ENCODE measurements at places on chromosomes 2 and 18.

DNA sequence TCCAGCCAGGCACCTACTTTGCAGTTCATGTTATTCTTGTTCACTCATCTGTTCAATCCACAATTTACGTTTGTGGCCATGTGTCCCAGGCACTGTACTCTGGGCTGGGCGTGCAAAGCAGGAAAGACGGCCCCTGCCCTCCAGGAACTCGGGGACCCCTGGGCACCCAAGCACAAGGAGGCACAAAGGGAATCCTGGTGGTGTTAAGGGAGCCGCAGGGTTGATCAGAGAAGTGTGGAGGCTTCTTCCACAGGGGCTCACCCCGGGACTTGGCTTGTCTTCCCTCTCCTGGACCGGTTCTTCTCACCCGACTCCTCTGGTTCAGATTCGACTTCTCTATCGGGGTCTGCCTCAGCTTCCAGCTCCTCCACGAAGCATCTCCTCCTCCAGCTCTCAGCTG, 230.5 kb downstream of the BCL2 start:
- no peak for DNase-seq

DNA sequence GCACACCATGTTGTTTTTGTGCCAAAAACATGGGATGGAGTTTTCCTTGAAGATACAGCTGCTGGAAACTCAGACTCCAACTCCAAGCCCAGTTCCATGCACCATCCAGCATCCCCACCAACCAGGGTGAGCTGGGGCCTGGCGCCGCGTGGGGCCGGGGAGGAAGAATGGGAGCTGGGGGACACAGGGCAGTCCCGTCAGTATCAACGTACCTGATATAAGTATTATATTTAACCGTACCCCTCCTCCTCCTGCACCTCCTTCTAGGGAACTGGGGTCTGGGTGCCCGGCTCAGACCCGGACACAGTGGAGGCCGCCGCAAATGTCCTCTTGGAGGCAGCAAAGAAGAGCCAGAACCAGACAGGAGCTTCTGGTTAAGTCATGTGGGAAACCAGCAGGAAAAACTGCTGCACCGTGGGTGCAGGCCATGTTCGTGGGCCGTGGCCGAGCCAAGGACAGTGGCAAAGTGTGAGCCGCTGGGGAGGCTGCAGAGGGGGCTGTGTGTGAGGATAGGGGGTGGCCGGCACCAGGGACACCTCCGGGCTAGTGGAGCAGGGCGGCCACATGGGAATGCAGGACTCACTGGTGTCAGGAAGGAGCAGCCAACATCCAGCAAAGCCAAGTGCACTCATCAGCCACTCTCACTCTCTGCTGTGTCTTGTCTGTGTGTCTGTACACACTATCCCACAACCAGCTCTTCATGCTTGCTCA, 112.6 kb downstream of the TMEM18 start:
- DNase-seq: no peak

DNA sequence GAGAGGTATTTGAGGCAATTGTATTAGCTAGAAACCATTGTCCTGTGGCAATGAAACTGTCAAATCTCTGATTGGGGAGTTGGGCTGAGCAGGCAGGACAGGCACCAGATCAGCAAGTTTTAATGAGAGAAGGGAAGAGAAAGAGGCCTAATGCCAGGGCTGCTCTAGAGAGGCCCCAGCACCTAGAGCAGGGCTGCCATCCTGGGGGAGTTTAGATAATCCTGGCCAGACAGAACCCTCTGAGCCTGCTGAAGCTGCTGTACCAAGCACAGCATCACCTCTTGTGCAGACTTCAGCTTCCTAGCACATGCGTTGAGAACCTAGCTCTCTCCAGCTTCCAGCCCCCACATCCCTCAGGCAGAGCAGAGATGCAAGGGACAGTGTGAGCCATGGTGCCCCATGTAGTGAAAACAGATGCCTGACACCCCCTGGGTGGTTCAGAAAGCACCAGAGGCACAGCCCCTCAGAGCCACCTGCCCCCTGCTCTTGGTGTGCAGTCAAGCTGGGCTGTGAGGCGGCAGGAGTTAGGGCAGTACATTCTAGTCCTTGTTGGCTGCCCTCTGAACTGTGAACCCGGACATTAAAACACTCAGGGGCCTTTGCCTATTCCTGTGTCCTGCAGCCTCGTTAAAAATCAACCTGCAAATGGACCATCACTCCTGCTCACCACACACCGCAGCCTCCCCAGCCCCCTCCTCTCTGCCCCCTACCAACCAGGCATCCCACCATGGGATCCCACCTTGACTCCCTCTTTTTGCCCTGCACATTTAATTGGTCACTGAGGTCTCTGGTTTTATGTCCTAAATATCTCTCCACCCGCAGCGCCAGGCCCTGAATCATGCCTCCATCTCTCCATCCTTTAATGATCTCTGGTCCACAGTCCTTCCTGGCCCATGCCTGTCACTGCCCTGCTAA, 52.7 kb downstream of the ADD2 start:
- DNase-seq: no peak

DNA sequence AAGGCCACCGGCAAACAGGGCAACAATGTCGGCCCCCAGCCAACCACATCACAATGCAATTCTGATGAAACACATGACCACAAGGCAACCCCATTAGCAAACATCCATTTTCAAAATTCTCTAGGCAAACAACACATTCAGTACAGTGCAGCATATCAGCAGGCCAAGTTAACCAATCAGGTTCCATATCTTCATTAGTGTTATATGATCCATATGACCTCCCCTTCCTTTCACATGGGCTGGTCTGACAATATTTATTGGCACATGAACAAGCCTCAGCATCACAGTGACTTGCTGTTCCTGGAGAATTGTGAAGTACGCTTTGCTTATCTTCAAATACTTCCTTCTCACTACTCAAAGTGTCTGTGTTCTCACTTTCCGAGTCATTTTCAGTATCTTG, 19.8 kb downstream of the RNF103 start:
- no peak for DNase-seq

DNA sequence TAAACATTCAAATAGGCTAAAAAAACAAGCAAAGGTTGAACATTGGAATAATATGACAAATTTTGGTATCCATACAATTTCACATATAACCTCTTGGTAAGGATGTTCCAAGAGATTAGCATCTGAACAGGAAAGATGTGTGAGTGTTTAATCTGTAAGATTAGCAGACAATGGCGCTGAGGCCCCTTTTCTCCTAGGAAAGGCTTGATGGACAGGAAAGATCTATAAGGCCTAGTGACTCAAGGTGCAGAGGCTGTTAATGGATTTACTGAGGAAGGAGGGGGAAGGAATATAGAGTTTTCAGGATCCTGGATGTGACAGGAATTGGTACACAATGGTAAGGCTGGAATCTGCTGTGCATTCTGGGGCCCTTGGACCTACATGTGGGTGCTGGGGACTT, 48.1 kb upstream of the SMAD2 start:
- DNase-seq: no peak

- DNase-seq: no peak
Measured at GRCh38 chr2:185833864-185834263, 95.3 kb downstream of the FSIP2 start.

DNA sequence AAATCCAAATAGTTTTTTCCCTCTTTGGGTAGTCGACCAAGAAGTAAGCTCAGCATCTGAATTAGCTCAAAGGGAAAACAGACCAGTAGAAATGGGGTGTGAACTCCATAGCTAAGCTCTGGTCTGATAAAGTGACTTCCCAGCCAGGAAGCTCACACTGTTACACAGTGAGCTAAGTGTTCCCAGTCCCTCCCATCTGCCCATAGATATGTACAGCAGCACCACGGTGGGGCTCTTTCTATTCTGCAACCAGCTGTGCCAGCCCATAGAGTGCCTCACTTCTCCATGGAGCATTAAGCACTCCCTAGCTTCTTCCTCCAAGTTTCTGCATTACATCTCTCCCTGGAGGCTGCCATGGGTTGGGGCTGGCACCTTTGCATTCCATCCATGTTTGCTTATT, 27.6 kb upstream of the NEMP2 start:
- DNase-seq: no peak

GRCh38 chr18:59414111-59414653, 55.1 kb upstream of the LMAN1 start:
- DNase-seq: no peak

GRCh38 chr2:218856167-218856895, 3.3 kb upstream of the WNT6 start:
- DNase-seq: no peak

DNA sequence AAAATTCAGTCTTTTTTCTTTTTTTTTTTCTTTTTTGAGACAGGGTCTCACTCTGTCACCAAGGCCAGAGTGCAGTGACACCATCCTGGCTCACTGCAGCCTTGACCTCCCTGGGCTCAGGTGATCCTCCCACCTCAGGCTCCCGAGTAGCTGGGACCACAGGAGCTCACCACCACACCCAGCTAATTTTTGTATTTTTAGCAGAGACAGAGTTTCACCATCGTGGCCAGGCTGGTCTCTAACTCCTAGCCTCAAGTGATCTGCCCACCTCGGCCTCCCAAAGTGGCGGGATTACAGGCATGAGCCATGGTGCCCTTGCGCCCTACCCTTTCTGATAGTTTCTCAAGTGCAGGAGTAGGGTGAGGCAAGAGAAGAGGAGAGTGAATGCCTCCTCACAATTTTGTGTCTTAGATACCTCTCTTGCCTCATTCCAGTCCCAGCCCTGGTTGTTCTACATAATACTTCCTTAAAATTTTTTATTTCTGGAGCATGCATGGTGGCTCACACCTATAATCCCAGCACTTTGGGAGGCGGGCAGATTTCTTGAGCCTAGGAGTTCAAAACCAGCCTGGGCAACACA, 68.2 kb upstream of the CAB39 start:
- no peak for DNase-seq

DNA sequence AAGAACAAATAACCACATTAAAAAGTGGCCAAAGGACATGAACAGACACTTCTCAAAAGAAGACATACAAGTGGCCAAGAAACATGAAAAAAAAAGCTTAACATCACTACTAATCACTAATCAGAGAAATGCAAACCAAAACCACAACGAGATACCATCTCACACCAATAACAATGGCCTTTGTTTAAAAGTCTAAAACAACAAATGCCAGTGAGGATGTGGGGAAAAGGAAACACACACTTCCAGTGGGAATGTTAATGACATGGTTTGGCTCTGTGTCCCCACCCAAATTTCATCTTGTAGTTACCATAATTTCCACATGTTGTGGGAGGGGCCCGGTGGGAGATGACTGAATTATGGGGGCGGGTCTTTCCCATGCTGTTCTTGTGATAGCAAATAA, 147.1 kb downstream of the GALNT1 start:
- no peak for DNase-seq

GRCh38 chr2:72994991-72995380, 76.5 kb downstream of the SFXN5 start:
- no peak for DNase-seq

GRCh38 chr2:58709274-58709673, 468.1 kb upstream of the FANCL start:
- DNase-seq: no peak

DNA sequence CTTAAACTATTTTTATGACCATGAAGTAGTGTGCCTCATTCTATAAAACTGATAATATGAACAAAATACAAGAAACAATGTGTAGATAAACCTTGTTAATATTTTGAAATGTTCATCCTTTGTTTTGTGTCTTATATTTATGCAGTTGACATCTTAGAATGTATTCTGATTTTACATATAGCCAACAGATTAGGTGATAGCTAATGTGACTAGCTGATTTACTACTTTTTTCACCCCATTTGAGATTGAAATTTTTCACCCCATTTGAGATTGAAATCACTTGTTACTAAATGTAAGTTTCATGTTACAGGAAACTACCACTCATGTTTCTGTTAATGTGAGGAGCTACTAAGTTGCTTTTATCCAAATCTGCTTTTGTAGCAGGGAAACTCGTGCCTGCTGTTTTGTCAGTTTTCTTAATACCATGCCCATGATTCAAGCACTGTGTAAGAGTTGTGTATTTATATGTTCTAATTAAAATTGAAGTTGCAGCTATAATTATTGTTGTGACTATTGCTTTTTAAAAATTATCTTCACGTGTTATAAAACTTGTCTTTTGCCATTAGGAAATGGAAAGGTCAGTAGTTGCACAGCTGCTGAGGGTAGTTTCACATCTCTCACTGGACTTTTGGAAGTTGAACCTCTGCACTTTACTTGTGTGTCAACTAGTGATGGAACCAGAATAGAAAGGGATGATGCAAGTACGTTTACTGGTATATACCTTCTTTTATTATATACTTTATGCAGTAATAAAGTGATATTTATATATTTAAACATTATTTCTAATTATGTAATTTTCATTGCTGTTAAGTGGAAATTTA, 96.6 kb downstream of the BIRC6 start:
- peak; percentile 38 for DNase-seq

DNA sequence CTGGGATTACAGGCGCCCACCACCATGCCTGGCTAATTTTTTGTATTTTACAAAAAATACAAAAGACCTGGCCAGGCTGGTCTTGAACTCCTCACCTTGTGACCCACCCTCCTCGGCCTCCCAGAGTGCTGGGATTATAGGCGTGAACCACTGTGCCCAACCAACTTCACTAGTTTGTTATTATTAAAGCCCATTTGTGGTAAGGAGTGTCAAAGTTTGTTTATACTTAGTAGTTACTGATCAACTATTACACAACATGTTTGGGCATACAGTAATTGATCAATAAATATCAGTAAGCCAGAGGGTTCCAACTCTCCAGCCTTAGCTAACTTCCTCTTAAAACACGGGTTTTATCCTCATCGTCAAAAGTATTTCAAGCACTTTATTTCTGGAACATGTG, 67.5 kb upstream of the ZNG1B start:
- no peak for DNase-seq

DNA sequence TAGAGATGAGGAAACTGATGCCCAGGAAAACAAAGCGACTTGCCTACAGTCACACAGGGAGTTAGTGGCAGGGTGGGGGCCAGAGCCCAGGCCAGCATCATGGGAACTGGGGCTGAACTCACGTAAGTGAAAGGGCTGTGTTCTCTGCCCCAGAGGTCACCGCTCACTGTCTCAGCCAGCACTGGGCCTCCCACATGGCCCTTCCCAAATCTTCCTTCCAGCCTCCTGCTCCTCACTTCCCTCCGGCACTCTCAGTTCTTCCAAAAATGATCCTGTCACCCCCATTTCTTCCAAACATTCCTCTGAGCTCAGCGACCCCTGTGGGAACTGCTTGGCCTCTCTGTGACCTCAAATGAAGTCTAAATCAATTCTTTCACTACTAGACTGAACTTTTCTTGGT, 90.5 kb upstream of the TMEM247 start:
- DNase-seq: no peak

- DNase-seq: peak; percentile 45
Measured at GRCh38 chr2:146927080-146927711, 917.6 kb upstream of the ACVR2A start.

All from NCI-H2081 (cell line).